ENCODE measurements at places on chromosomes 1 and 21.
A peak's percentile ranks its signal among the peaks of the same experiment; 100 is the strongest.

DNA sequence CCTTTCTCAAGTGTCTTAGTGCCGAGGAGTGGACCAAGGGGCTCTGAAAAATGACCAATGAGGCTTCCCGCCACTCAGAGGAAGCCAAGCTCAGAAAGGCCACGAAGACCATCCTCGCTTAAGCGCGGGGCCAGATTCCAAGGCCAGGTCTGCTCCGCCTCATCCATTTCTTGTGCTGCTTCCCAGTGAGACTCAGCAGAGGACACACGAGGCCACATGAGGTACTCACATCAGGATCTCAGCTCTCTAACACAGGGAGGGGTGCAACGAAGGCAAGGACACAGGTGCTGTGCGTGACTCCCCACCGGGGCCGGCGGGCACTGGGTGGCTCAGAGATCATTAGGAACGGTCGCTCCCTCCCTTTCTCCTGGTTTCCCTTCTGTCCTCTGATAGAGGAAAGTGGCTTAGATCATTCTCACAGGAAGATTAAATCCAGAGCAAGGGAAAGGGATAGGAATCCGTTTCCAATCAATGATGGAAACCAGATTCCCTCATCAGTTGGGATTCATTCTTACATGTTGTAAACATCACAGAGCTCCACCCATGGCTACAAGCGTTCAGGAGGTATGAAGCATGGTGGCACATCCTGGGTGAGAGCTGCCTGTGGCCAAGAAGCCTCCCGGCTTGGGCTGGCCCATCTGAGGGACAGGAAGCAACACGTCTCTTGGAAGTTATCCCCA, 46.7 kb downstream of the CAPZB start:
- DNase-seq = no peak

GRCh38 chr1:208653426-208653825, 409.2 kb upstream of the PLXNA2 start:
- DNase-seq = no peak

GRCh38 chr1:219587401-219587800, 25.5 kb downstream of the ZC3H11B start:
- DNase-seq = no peak

DNA sequence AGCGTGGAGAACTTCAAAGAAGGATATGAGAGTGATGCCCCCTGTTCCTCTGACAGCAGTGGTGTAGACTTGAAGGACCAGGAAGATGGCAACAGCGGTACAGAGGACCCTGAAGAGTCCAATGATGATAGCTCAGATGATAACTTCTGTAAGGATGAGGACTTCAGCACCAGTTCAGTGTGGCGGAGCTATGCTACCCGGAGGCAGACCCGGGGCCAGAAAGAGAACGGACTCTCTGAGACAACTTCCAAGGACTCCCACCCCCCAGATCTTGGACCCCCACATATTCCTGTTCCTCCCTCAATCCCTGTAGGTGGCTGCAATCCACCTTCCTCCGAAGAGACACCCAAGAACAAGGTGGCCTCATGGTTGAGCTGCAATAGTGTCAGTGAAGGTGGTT, 14.0 kb downstream of the CERS2 start:
- no peak for DNase-seq

- DNase-seq = peak; percentile 42
Measured at GRCh38 chr21:42148097-42148496, 70.8 kb upstream of the ABCG1 start.

DNA sequence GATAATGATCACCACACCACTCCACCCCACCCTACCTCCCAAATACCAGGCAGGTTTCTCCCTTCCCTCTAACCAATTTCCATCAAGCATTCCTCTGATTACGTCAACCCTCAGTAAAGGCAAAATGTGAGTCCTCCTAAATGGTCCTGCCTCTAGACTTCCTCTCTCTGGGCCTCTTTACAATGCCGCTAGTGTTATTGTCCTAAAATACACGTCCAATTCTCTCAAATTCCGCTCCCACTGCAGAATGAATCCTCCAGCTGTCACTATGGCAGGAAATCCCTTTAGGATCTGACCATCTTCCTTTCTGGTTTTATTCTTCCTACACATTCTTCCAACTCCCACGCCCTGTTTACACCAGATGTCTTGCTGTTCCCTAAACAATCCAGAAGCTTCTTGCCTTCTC, 68.7 kb downstream of the DEGS1 start:
- no peak for DNase-seq

- DNase-seq = no peak
Measured at GRCh38 chr1:115929881-115930280, 46.4 kb upstream of the SLC22A15 start.

DNA sequence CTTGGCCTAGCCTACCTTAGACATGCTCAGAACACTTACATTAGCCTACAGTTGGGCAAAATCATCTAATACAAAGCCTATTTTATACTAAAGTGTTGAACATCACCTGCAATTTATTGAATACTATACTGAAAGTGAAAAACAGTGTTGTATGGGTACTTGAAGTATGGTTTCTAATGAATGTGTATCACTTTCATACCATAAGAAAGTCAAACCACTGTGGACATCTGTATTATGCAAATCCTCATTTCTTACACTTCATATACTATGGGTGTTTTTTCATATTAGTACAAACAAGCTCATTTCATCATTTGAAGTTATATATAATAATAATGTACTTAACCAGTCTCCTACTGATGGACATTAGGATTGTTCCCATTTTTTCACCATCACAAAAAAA, 41.2 kb downstream of the TDRD5 start:
- DNase-seq = no peak
